Activated CD4-positive, alpha-beta T cell treated with anti-CD3 and anti-CD28 coated beads, Interleukin-10, Interleukin-2, amounts not matched to agents 100 ng/mL and 50 ng/mL, durations not matched to agents 16 hours and 8 hours (primary cell): ENCODE measurements at places on chromosomes 13 and 19.
A peak's percentile ranks its signal among the peaks of the same experiment; 100 is the strongest.

- no peak for DNase-seq
Observed at GRCh38 chr13:78649997-78650716, 8.8 kb downstream of the OBI1 start.

- DNase-seq: peak; percentile 33
Observed at GRCh38 chr13:43054803-43055802, 31.7 kb downstream of the DNAJC15 start.

DNA sequence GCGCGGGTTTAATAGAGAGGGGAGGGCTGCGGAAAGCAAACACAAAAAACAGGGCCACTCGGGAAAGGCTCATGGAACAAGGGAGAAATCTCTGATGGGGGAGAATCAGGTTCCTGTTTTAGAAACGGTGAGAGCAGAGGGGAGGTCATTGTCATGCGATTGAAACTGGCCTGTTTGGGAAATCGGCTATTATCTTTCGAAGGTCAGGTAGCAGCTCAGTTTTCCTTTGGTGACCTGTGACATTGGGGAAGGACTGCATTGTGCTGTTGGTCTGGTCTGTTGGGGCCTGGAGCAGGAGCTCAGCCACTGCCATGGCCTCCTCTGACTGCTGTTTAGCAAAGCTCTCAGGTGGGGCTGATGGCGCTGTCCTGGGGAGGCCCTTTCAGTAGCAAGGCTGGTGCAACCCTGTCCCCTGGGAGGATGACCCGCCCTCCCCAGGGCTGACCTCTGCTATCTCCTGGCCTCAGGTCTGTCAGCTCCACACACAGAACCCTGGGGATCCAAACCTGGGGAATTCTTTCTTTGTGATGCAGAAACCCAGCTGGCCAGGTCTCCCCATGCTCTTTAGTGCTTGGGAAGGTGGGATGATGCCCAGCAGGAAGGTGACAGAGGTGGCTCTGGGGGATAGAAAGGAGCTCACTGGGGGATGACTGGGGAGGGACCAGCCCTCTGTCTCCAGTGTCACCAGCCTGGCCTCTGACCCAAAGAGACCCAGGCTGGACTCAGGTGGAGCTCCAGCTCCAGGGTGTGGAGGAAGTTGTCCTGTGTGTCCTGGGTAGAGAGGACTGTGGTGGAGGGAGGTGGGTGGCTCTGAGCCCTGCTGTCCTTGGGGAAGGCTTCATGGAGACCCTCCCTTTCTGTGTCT, 21.2 kb upstream of the CD177 start:
- DNase-seq: no peak

DNA sequence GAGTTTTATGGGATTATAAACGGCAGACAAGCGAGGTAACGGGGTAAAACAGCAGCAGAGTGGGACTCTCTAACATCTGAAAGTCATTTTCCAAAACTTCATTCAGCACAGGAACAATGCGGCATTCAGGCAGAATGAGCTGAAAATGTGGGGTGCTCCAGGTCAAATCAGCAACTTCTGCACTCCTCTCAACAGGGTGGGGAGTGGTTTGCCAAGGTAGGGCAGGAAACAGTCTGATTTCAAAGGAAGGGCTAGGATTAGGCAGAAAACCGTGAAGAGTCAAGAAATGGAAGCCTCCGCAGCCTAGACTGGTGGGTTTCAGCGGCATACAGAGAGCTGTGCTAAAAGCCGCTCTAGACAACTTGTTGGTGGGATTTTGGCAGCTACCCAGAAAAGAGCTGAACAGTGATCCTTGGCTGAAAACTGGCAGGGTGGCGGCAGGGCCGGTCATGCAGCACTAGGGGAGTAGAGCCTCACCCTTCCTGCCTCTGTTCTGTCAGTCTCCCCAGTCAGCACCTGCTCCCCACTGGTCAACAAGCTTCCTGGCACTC, 154.2 kb upstream of the KLF12 start:
- DNase-seq: no peak

DNA sequence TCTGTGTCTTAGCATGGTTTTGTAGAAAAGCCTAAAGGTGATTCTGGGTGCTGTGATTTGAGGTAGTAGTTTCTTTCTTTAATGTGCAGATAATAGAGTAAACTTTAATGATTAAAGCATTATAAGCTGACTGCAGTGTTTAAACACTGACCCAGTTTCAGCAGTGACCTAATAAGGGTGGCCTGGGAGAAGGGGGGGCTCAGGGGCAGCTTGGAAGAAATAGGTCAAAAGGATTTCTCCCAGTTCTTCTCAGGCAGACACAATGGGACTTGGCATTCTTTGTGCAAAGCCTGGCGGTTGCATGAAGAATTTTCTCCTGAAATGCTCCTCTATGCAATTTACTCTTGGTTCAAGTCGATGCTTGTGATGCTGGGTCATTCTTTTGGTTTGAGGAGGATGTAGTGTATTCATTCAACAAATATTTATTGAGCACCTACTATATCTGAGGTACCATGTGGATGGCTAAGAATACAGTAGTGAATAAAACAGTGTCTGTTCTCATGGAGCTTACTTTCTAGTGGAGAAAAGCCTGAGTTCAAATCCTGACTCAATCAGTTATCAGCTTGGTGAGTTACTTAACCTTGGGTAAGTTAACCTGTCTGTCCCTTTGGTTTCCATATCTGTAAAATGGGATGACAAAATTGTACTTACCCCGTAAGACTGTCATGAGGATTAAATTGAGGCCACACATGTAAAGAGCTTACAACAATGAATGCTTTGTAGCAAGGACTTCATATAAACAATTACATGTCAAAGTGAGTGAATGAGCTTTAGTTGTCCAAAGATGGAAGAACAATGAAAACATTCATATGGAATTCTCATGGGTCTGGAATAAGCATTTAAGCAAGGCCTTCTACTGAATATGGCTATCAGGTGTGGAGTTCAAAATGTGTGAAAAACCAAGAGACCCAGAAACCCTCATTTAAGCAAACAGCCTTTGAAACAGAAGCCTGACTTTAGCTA, 210.2 kb downstream of the KCNRG start:
- DNase-seq: no peak
